ENCODE measurements at places on chromosomes 6 and 20. TPM values are rescaled to one million over a fixed set of nuclear protein-coding genes. Genes with fewer than 3 reads are reported as not detected.

BEND3 gene
- total RNA-seq: 0.73 TPM

PAQR8 gene
- 6.5 TPM for total RNA-seq

AGPAT4 gene
- total RNA-seq: 12.9 TPM

SLC26A8 gene
- total RNA-seq: 0.87 TPM

C6orf58 gene
- not detected for total RNA-seq

FRMD1 gene
- not detected for total RNA-seq

MAP3K7 gene
- total RNA-seq: 40.9 TPM

MAP3K4 gene
- 27.1 TPM for total RNA-seq

AP5S1 gene
- 23.0 TPM for total RNA-seq

PGC gene
- total RNA-seq: not detected

GRIK2 gene
- not detected for total RNA-seq

REPS1 gene
- total RNA-seq: 24.6 TPM

HLA-DOA gene
- total RNA-seq: under 0.01 TPM

EFCAB8 gene
- total RNA-seq: not detected

SLC17A4 gene
- not detected for total RNA-seq

PSMF1 gene
- 40.7 TPM for total RNA-seq

MAPK13 gene
- total RNA-seq: 11.3 TPM

DHX35 gene
- 12.1 TPM for total RNA-seq

MC3R gene
- not detected for total RNA-seq

SIRPA gene
- total RNA-seq: 26.5 TPM

SLC17A2 gene
- not detected for total RNA-seq

CLPSL2 gene
- total RNA-seq: not detected

PIGT gene
- total RNA-seq: 56.1 TPM

MEI4 gene
- not detected for total RNA-seq

NKX2-2 gene
- not detected for total RNA-seq

HCRTR2 gene
- total RNA-seq: not detected

PROKR2 gene
- not detected for total RNA-seq

POU5F1 gene
- total RNA-seq: 0.33 TPM

SNAP25 gene
- 9.6 TPM for total RNA-seq

AGPAT1 gene
- total RNA-seq: 17.5 TPM

SH3BGRL2 gene
- total RNA-seq: 3.1 TPM

KCNB1 gene
- total RNA-seq: not detected

ENTPD6 gene
- total RNA-seq: 86.0 TPM

Data from smooth muscle cell of trachea (primary cell).